PC-3 (cell line): ENCODE measurements at places on chromosomes 12 and 14.

- DNase-seq = no peak
Measured at GRCh38 chr12:80864046-80864735, 73.5 kb downstream of the LIN7A start.

DNA sequence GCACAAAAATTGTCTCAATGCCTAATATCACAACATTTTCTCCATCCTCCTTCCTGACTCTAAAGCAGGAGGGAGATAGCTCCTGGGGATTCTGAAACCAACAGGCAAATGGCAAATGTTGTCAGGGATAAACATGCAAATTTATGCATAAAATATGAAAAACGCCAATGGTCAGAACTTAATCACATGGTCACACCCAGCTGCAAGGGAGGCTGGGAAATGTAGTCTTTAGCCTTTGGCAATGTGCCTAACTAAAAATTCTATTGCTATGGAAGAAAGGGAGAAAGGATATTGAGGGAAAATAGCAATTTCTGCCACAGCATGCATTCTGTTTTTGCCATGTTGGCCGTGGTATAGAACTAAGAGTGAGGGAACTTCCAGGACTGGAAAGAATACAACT lies 11.7 kb upstream of the OASL start:
- DNase-seq = peak; percentile 48

- peak; percentile 41 for DNase-seq
Measured at GRCh38 chr12:49019443-49020324, 1.1 kb upstream of the PRKAG1 start.

DNA sequence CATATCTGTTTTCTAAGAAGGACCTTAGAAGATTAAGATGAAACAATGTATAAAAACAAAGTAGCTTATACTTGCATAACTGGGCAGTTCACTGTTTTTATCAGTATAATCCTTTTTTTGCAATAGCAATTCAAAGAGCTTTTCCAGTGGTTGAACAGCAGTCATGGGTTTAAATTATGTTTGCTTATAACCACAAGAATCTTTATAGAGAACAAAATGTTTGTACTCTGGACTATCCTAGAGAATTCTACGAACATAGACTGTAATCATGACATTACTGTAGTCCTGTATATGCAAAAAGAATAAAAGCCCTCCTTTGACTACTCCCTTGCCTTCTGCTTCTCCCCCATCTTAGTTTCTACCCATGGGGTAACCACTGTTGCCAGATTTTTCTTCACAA lies 5.7 kb downstream of the FAM177A1 start:
- peak; percentile 78 for DNase-seq

GRCh38 chr12:104672501-104673265 lies 215.9 kb downstream of the CHST11 start:
- peak; percentile 59 for DNase-seq

GRCh38 chr14:97120611-97121031 lies 323.4 kb downstream of the VRK1 start:
- DNase-seq = peak; percentile 30

GRCh38 chr12:5192726-5193125 lies 149.0 kb downstream of the KCNA5 start:
- no peak for DNase-seq

GRCh38 chr14:101373690-101374295 lies 187.5 kb upstream of the DIO3 start:
- no peak for DNase-seq

DNA sequence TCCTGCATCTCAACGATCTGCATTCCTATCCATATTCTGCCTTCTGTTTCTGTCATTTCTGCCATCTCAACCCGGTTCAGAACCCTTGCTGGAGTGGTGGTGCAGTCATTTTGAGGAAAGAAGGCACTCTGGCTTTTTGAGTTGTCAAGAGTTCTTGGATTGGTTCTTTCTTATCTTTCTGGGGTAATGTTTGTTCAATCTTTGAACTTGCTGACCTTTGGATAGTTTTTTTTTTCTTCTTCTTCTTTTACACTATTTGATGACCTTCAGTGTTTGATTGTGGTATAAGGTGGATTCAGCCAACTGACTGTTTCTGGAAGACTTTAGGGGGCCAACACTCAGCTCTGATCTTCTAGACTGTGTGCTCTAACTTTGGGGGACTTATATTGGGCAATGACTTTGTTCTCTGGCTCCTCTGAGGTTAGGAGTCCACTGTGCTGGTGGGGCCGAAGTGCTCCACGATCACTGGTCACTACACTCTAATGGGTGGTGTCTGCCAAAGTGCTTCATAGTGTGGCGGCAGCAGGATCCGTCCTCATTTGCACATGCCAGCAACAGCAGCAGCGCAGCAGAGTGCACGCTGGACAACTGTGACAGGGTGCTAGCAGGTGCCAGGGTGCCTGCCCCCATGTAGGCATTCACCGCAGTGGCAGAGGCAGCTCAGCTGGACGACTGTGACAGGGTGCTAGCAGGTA lies 255.8 kb downstream of the FBXL14 start:
- DNase-seq = no peak

DNA sequence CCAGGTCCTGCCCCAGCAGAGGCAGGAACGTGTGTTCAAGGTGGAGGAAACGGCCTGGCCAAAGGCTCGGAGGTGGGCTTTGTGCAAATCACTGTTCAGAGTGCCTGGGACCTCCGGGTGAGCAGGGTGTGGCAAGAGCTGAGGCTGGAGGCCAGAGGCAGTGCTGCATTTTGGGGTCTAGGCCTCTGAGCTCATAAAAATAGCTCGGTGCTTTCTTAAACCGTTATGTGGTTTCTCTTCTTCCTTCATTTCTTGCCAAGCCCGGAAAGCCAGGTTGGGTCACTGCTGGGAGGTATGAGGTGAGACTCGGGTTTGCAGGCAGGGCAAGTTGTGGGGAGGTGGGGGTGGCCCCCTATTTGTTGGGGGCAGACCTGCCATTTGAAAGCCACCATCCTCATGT lies 178.8 kb upstream of the MYL2 start:
- no peak for DNase-seq

DNA sequence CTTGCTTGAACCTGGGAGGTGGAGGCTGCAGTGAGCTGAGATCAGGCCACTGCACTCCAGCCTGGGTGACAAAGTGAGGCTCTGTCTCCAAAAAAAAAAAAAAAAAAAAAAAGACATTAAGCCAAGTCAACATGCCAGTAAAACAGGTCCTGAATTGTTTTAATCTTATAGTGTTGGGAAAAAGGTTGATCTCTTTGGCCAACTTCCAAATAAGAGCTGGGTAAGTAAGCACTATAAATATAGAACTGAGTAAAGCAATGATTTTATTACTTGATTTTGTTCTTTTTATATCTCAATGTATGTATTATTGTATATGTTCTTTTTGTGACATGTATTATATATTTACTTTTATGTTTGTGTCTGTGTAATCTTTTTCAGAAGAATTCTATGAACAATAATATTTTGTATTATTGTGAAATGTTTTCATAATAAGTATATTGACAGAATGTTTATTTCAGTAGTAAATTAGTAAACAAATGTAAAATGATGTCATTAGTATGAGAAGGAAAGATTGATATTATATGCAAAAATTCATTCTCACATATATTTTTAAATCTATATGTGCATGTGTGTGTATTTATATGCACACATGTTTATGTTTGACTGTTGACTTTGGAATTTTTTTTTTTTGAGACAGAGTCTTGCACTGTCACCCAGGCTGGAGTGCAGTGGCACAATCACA lies 9.6 kb upstream of the AKAP6 start:
- DNase-seq = peak; percentile 84

- no peak for DNase-seq
Measured at GRCh38 chr12:86741531-86741930, 485.3 kb upstream of the MGAT4C start.

DNA sequence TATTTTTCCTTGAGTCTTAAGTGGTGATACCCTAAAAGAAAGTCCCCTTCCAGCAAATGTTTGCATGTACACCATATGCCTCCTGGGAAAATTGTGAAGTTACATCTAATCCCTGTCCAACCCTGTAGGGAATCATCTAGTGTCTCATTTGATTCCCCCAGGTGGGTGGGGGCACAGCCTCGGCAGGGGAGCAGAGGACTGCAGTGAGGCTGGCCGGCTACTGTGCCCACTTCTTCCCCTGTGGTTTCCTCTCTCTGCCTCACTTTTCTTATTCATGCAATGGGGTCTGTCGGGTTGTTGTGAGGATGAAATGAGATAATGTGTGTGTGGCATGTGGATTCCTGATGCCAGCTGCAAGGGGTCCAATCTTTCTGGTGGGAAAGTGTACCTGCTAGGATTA lies 6.0 kb downstream of the PAPLN start:
- no peak for DNase-seq

DNA sequence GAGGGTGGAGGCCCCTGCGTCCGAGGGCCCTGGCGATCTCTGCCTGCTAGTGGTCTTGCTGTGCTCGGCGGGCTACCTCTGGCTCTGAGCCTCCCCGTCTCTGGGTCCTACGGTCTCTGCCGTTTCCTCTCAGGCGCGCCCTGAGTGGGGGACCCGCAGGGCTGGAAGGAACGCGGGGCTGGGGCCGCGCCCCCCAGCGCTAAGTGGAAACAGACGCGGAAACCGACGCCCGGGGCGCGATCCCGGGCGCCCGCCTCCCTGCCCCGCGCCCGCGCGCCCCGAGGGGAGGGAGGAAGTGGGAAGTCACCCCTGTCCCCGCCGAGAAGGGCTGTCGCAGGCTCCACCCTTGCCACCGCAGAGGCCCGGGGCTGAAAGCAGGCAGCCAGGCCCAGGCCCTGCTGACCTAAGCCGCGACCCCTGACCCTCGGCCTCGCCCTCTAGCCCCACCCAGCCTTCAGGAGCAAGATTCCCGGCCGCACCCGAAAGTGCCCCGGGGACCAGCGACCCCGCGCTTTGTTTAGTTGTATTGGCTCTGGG lies 831 bp downstream of the CRIP1 start:
- no peak for DNase-seq

DNA sequence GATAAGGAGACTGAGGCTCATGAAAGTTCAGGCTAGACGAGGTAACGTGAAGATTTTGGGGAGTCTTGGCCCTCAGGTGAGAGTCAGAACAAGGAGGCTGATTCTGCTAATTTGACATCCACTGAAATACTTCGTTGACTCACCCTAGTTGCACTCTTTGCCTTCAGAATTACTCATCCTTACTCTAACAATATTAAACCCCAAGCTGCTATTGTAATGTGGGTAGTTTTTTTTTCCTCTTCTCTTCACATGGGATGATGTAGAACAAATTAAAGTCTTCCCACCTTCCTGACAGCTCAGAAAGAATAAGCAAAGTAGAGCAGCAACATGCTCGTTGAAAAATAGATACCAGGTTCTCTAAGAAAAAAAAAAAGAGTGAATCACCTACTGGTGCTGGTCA lies 22.0 kb upstream of the SRRM4 start:
- no peak for DNase-seq

DNA sequence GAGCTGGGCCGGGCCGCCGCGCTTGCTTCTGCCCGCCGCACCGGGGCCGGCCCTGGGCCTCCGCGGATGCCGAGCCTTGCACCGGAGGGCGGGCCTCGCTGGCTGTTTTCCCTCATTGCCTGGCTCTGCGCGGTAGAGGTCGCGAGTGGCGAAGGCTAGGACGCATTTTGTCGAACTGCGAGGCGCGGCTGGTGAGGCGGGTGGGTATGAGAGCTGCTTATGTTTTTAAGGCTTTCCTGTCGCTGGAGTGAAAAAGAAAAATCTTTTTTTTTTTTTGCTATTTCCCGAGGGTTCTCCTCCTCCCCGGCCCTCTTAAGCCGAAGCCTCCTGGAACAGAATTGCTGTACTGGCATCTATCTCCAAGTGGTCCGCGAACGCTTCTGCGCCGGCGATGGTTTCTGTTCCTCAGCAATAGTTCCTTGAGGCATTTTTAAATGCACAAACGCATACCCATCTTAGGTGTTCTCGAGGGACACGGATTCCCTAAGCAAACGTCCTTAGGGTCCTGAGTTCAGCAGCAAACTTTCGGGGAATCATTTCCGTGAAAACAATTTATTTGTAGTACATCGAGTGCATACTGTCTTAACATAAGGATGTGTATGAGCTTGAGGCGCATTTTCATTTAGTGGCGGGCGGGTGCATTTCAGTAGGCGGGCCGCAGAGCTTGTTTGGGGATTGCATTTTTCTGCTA lies 631 bp downstream of the RESF1 start:
- DNase-seq = peak; percentile 34
